ENCODE measurements at places on chromosomes 4 and X.

GRCh38 chr4:113645771-113646441, 115.6 kb downstream of the CAMK2D start:
- DNase-seq: no peak

DNA sequence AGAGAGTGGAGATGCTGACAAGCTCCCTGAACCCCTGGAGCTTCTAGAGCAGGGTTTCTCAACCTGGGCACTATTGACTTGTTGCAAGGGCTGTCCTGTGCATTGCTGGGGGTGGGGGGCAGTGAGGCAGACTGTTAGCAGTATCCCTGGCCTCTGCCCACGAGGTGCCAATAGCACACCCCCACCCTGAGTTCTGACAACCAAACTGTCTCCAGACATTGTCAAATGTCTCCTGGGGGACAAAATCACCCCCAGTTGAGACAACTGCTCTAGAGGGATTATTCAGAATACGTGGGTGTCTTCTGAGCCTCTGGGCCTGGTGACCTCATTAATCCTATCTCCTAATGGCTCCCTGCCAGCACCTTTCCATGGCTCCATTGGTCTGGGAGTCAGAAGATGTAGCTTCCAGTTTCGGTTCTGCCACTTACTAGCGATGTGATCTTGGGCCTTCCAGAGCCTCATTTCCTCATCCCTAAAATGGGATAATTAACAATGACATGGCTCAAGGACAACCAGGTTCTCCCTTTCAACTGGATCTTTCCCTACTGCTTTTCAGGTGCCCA, 17.6 kb upstream of the PJA1 start:
- no peak for DNase-seq

GRCh38 chr4:88725986-88726385, 28.4 kb upstream of the NAP1L5 start:
- DNase-seq: no peak

GRCh38 chr4:118817178-118817930, 18.6 kb downstream of the SEC24D start:
- DNase-seq: no peak

- no peak for DNase-seq
Observed at GRCh38 chr4:90992213-90992612, 865.0 kb downstream of the CCSER1 start.

GRCh38 chr4:100224721-100225120, 34.5 kb upstream of the DDIT4L start:
- DNase-seq: no peak

DNA sequence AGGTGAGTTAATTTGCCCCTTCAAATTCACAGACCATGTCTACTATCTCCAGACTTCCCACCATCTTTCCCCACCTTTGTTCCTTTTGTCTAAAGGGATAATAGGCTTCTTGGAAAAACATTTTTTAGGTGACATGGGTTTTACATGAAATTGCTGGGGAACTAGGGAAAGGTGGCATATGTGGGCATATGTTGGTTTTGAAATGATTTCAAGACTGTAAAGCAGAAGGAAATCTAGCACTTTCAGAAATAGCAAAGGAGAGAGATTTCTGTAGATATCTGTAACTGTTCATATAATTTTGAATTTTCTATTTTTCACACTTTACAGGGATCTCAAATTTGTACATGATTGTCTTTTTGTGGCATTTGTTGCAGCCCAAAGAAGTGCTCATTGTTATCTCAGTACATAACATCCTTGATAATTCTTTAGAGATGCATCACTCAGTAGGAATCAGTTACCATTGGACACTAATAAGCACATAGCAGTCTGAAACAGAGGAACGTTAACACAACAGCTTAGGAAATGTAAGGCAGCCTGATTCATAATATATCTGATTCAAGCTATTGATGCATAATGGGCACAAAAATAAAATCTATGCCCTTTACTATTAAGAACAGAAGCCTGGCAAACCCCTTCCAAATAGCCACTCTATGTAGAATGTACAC, 659.7 kb downstream of the CENPC start:
- no peak for DNase-seq

DNA sequence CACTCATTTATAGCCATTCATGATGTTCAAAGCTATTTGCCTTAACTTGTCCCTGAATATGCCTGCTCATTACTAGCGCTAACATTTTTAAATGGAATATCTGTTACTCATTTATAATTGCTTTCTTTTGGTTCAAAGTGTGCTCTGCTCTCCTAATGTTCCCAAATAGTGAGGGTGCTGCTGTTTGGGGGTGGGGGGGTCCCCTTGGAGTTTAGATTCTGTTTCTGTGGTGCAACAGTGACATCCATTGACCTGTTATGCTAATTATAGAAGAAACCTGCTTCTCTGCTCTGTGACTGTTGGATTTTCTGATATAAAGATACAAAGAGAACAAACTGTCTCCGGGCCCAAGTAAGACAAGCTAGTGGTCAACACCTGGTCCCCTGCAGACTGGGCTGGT, 222.4 kb downstream of the SHROOM3 start:
- DNase-seq: no peak

DNA sequence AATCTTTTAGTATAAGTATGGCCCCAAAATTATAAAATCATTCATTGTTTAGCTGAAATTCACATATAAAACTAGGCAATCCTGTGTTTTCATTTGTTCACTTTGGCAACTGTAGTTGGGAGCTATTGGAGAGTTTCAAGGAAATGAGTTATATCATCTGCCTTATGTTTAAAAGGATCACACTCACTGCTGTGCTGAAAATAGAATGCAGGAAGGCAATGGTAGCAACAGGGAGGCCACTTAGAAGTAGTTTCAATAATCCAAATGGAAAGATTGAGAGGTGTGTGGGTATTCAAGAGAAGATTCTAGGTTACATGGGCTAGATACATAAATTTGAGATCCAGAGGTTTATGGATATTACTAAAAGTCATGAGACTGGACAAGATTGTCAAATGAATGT, 184.9 kb downstream of the PDGFC start:
- no peak for DNase-seq

GRCh38 chrX:67700602-67701001, 156.8 kb downstream of the AR start:
- no peak for DNase-seq

DNA sequence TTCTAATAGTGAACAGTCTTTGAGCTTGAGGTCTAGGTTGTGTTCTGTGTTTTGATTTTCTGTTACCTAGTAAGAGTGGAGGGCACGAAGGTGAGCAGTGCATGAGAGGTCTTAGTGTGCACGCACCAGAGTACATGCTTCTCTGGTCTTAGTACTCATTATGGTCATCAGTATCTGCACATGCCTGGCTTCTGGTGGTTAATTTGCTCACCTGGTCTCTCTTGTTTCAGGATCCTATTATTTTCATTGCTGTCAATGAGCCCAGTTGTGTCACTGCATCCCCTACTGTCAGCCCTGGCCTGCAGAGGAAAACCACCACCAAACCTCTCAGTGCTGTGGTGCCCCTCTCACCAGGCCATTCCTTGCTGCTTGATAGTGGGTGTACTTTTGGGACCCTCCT, 54.8 kb downstream of the NSUN7 start:
- no peak for DNase-seq

- no peak for DNase-seq
Observed at GRCh38 chr4:23904639-23905071, 14.8 kb upstream of the PPARGC1A start.

- DNase-seq: no peak
Observed at GRCh38 chrX:108726748-108727147, 9.6 kb downstream of the IRS4 start.

DNA sequence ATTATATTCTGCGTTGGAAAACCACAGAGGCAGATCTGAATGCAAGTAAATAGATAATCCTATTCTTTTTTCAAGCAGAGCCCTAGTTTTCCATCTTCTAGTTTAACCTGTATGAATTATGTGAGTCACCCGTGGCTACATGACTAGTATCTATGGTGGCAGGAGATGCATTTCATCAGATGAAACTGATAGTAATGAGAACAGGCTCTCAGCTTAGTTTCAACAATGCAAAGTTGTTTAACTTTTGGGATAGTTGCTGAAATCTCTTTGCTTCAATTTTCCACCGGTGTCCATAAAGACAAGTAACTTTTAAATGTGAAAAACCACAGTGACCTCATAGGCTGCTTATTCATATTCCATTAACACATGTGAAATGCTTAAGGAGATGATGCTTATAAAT, 1317.4 kb upstream of the TENM3 start:
- no peak for DNase-seq

DNA sequence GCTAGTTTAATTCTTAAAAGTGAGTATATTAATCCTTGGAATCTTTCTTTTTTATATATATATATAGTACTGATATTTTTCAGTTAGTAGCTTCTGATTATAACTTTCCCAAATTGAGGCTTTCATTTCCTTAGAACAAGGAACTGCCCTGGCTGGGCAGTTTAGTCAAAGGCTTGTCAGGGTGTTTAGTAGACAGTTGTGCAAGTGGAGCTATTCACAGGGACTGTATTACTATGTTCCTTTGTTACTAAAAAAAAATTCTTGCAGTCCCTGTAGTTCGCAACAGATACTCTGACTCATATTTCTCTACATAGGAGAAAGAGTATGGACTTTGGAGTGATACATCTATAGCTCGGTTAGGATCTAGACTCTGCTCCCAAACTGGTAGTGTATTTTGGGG, 20.8 kb downstream of the USO1 start:
- DNase-seq: no peak

GRCh38 chr4:153409412-153409811, 56.7 kb upstream of the TMEM131L start:
- no peak for DNase-seq

GRCh38 chr4:114383067-114383466, 215.5 kb upstream of the UGT8 start:
- no peak for DNase-seq

- no peak for DNase-seq
Observed at GRCh38 chr4:131309628-131310027, 1839.5 kb upstream of the PCDH10 start.

- no peak for DNase-seq
Observed at GRCh38 chr4:147674073-147674472, 9.9 kb downstream of the PRMT9 start.

GRCh38 chr4:7388627-7389026, 46.1 kb downstream of the PSAPL1 start:
- no peak for DNase-seq

- DNase-seq: no peak
Observed at GRCh38 chr4:52795533-52795932, 44.3 kb upstream of the ERVMER34-1 start.

DNA sequence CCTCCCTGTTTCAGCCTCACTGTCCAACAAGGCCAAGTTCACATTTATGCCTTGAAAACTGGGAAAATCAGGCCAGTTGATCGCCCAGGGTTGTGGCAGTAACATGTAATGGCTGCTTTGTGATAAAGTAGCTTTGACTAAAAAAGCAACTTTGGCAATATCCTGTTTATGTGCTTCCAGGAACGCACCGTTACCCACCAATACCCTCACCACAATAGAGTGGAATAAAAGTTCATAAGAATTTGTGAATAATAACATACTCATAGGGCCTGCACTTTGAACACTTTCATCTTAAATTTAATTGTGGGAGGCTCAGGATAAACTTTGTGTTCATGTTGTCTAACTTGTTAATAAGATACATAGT, 80.7 kb upstream of the MAML3 start:
- no peak for DNase-seq

DNA sequence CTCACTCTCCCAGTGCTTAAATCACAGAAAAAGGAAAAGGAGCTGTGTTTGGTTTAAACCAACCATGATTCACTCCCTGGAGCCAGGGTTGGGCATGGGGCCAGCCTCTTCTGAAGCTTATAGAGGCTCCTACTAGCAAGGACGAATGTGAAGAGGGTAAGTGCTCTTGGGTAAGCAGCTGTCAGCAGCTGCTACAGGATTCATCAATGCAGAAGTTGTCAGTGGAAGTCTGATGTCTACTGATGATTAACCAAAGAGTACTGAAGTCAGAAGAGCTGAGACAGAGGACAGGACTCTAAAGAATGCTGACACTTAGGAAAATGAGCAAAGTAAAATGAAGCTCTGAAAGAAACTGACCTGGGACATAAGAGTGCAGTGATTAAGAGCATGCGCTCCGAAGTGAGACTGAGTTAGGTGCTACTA, 32.7 kb upstream of the JADE1 start:
- no peak for DNase-seq

DNA sequence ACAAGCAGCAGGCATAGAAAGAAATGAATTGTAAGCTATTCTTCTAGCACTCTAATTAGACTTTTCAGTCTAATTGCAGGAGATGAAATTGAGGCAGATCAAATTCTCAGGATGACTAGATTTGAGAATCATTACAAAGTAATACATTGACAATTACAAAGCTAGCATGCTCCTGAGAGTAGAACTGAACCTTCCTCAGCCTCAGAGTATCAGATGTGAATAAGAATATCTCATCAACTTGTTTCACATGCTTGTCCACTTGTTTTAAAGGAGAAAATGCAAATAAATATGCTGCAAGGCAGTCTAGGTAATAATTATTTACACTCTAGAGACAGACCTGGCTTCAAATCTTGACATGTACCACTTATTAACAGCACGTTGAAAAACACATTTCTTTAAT, 491.0 kb upstream of the MAGEB2 start:
- DNase-seq: no peak

DNA sequence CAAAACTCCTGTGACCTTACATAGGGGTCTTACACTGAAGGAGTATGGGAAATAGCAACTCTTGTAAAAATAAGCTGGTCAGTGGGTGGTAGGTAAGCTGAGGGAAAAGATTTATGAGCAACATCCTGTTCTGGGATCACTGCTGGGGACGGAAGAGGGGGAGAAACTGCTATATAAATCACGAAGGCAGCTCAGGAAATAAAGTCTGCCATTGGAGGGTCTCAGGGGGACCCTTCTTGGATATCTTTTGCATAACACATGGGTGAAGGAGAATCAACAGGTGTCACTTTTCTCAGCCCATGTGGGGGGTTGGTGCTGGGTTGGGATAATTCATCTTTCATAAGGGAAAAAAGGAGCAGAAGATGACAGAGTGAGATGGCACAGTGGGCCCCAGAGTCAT, 33.7 kb downstream of the AFF1 start:
- no peak for DNase-seq

DNA sequence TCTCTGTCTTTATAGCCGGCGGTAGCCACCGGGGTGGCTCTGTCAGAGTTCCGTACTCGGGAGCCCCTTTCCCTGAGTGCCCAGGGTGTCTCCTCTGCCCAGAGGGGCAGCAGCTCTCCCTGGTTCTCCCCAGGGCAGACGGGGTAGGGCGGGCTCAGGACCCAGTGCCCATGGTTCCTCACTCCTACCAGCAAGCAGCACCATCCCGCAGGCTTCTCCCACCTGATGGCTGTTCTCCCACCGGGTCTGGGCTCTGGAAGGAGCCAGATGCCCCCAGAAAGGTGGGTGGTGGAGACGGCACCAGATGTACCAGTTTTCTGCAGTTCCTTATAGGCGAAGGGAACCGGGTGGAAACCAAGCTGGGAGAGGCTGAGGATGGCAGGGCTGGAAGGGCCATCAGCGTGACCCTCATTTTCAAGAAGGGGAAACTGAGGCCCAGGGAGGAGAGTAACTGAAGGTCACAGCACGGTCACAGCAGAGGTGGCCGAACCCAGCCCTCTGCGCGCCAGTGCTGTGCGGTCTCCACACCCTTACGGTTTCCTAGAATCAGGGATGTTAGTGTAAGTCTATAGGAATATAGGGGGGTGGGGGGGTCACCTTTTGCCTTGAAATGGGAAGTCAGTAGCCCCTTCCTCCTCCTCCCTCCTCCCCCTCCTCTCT, 198.7 kb downstream of the AFAP1 start:
- no peak for DNase-seq
